CD8-positive, alpha-beta memory T cell (primary cell): ENCODE measurements at places on chromosomes 6 and 20.

DNA sequence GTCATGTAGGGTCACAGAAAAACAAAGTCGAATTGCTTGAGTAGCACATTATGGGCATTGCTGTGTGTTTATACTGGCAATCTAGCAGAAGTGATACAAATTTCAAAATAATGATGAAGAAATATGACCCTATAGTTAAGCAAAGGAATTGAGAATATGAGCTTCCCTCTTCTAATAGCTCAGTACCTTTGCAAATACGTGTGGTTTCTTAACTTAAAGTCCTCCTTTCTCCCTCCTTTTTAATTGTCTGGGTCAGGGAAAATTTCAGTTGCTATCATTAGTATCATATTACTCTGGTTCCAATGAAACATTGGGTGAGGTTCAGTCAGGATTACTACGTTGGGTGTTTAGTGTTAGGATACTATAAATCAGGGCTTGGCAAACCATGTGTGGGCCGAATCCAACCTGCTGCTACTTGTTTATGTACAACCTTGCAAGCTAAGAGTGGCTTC, 166.8 kb upstream of the CARMIL1 start:
- no peak for DNase-seq
- no peaks in the 10 kb centered on the region for H3K27me3 ChIP-seq
- H3K4me3 ChIP-seq: no peak overlapping the region
- H3K27ac ChIP-seq: no peak overlapping the region
- H3K36me3 ChIP-seq: peaks cover 26% of the 10 kb centered on the region
- no peaks in the 10 kb centered on the region for H3K4me1 ChIP-seq

DNA sequence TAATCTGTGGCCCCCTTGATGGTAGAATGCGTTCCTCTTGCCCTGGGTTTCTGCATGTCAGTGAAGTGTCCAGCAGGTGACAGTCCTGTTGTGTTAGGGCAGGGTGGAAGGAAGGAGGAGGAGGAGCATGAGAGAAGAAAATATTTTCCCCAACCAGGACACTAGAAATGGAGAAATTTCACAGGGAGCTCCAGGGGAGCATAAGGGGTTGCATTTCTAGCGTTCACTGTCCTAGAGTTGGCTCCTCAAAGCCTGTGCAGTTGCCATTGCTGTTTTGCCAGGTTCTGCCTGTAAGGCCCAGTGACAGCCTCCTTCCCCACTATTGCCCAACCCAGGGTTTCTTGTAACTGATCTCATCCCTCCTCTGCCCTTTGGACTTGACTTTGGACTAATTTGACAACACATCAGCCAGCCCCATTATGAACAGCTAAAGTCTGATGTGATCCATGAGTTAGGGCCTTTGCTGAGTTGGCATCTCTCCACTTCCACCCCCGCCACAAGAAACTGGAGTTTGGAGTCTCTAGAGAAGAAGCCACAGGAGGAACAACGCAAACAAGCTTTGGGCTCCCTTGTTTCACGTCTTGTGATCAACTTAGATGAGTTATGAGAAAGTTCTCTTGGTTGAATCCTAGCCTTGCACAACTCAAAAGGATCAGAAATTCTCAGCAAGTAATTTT, 14.0 kb upstream of the FAM50B start:
- no peak overlapping the region for H3K27ac ChIP-seq
- H3K4me1 ChIP-seq: no peaks in the 10 kb centered on the region
- no peak overlapping the region for H3K4me3 ChIP-seq
- DNase-seq: no peak
- no peaks in the 10 kb centered on the region for H3K36me3 ChIP-seq

- H3K27ac ChIP-seq: no peak overlapping the region
- no peak for DNase-seq
- H3K27me3 ChIP-seq: no peaks in the 10 kb centered on the region
- no peaks in the 10 kb centered on the region for H3K36me3 ChIP-seq
- H3K4me1 ChIP-seq: no peaks in the 10 kb centered on the region
Observed at GRCh38 chr6:145209272-145209671, 526.0 kb downstream of the EPM2A start.

- H3K36me3 ChIP-seq: peaks cover 19% of the 10 kb centered on the region
- no peak overlapping the region for H3K4me3 ChIP-seq
- no peak overlapping the region for H3K27ac ChIP-seq
- no peak for DNase-seq
Observed at GRCh38 chr6:136604328-136604825, 54.2 kb upstream of the MAP7 start.

DNA sequence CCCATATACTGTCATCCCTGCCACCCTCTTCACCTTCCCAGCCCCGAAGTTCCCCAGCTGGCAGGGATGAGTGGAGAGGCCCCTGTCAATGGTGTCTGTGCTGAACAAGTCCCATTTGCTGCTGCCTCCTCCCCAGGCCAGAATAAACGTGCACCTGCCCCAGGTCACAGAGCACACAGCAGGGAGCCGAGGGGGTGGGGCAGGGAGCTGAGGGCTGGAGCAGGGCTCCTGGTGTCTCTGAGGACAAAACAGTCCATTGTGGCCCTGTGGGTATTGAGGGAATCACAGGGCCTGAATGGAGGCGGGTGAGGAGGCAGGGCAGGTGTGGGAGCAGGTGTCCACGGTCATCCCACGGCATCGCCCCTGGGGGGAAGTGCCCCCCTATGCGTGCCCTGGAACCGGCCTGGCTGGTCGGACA, 55.8 kb downstream of the SNAI1 start:
- no peak overlapping the region for H3K4me3 ChIP-seq
- H3K27me3 ChIP-seq: no peaks in the 10 kb centered on the region
- no peak overlapping the region for H3K27ac ChIP-seq
- no peaks in the 10 kb centered on the region for H3K36me3 ChIP-seq
- no peaks in the 10 kb centered on the region for H3K4me1 ChIP-seq
- no peak for DNase-seq
